ENCODE measurements at places on chromosomes 2 and 18.

DNA sequence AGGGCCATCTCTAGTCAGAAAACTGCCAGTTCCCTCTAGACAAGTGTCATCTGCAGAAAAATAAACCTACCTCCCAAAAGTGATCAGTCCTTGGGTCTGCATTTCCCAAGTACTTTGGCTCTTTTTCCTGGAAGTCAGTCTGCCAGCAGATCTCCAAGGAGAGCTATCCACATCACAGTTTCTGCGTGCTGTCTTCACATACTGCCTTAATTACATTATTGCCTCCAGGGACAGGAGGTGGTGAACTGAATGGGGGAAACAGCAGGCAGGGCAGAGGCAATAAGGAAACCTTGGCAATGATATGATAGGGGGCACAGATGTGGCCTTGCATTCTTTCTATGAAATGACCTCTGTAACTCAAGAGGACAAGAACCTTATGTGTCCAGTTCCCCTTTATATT lies 105.9 kb upstream of the SIX2 start:
- no peak for DNase-seq

- no peak for DNase-seq
These were observed 112.0 kb downstream of the EXOC6B start for GRCh38 chr2:72713857-72714256.

DNA sequence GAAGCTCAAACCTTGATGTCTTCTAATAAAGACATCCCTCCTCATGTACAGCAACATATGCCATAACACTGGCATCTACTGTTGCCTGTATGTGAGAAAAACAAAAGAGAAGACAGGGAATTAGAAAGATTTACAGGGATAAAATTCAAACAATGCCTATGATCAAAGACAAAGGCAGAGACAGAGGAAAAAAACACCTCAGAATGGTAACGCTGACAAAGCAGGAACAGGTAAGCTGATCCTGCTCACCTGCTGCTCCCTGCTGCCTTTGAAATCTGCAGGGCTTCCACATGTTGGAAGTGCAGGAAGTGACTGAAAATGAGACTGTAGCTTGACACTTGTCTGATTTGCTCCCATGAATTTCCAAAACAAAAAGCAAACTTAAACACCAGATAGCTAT lies 90.2 kb upstream of the DNAJC10 start:
- no peak for DNase-seq

DNA sequence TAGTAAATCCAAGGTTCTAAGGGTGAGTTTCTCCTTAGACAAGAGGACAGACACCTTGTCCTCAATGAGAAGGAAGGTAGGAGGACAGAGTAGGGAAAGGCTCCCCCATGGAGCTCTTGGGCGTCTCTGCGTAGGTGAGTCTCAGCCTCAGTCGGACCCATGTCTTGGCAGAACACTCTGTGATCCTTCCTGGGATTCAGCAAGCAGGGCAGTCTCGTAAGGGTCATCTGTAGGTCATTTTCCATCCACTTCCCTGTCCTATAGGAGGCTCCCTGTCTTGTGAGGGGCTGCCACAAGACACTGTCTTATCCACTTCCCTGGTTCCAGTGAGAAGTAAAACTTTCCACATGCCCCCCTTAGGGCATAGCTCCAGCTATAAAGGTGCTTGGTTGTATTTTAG lies 122.6 kb upstream of the TWIST2 start:
- no peak for DNase-seq

- no peak for DNase-seq
These were observed 205.7 kb downstream of the SOCS6 start for GRCh38 chr18:70494524-70494923.

DNA sequence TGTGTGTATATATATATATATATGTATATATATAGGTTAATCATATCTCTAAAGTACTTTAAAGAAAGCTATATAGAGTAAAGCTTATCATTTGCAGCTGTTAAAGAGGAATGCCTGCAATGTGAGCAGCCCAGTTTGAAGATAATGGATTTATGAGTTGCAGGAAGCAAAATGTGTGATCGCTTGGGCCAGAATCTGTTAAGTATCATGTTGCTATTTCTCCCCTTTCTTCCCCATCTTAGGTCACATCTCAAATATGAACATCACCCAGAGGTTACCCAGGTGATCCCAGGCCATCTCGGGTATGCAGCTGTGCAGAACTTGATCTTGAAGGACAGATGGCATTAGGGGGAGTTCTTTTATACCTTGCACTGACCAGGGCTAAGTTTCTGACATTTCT lies 316.5 kb downstream of the MTX2 start:
- no peak for DNase-seq

GRCh38 chr18:23900994-23901393 lies 113.6 kb upstream of the TTC39C start:
- DNase-seq = no peak

DNA sequence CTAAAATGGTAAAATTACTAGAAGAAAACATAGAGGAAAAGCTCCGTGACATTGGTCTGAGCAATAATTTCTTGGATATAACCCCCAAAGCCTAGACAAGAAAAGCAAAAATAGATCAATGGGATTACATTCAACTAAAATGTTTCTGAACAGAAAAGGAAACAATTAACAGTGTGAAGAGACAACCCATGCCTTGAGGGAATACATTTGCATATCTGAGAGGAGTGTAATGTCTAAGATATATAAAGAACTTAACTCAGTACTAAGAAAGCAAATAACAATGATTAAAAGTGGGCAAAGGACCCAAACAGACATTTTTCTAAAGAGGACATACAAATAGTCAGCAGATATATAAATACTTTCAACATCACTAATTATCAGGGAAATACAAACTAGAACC lies 206.2 kb downstream of the VAPA start:
- DNase-seq = no peak

DNA sequence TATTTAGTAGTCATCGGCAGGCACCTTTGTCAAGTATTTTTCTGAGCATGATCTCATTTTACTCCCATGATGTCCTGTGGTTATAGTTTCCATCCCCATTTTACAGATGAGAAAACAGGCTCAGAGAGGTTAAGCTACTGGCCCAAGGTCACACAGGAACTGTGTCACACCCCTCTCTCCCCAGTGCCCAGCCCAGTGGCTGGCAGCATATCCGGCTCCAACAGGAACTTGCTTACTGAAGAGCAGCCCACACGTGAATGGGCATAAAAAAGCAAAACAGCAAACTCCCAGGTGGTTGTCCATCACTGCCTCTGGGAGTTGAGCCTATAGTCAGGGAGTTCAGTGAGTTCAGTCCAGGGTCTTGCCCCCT lies 8.3 kb upstream of the KLF11 start:
- DNase-seq = no peak

GRCh38 chr2:28506112-28506910 lies 10.5 kb downstream of the PLB1 start:
- DNase-seq = no peak

DNA sequence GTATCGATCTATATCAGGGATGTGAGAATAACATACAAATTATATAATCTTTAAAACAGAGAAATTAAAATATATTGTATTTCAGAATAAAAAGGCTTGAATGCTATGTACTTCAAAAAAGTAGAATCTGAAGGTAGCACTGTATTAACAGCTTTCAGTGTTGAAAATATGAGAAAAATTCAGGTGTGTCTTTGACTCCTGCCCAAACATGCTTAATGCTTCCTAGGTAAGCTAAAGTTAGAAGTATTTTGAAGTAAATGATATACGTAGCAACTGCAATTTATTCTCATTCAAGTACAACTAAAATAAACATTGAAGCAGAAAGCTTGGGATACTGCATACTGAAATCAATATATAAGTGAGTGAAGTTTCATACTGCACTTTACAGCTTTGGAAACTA lies 1082.0 kb upstream of the ACVR2A start:
- no peak for DNase-seq

- no peak for DNase-seq
These were observed 22.3 kb downstream of the SLC35F5 start for GRCh38 chr2:113734185-113734584.

DNA sequence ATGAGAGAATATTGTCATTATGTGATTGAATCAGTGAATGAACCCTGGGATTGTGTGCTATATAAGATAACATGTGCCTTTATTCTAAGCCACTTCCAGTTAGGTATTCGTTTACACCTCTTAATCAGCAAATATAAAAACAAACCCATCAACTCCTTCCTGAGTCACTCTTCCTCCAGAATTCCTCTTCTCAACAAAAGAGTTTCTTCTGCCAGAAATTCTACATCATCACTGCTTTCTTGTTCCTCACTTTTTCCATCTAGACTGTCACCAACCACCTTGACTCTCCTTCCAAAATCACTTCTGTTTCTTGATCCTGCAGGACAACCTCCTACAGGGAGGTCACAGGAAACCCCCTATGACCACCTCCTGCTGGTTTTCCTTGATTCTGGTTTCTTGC lies 261.4 kb downstream of the CYP26B1 start:
- DNase-seq = no peak

GRCh38 chr2:168211664-168212163 lies 35.7 kb downstream of the STK39 start:
- no peak for DNase-seq

GRCh38 chr2:213021971-213022899 lies 129.2 kb downstream of the IKZF2 start:
- no peak for DNase-seq

DNA sequence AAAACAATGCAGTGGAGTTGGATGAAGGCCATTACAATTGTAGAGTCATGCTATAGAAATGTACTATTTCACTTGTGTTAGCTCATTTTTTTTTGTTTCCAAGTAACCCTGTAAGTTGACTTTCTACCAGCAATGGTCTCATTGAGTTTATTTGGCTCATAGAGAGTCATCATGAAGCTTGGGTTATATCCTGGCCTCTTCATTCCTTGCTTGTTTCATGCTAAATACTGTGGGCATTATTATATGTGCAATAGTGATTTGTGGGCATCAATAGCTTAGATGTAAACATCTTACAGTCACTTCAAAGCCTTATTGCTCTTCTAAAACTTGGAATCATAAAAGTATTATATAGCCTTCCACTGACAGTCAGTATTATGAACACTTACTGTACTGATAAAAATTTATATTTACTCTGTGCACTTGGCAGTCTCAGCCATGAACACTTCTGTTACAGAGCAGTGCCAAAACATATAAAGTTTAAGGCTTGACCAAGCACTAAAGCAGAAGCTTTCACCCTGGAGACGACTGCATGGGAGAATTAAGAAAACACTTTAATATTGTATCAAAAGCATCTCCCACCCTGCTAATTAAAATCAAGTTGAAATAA lies 751.2 kb downstream of the SATB2 start:
- no peak for DNase-seq

DNA sequence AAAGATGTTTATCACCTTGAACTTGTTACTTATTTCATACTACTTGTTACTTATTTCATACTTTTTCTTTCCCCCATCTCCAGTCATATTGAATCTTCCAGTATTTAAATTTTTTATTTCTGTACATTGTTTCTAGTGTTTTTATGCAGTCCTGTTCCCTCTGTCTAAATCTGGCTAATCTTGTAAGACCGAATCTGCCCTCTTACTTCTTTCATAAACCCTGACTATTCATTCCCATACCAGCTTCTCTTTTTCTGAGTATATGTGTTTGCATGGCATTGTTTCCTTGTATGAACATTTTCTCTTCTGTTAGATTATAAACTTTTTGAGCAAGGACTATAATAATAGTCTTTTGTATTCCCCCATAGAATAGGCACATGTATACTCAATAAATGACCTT lies 131.7 kb downstream of the TAF4B start:
- DNase-seq = no peak

- DNase-seq = no peak
These were observed 111.4 kb downstream of the FEZ2 start for GRCh38 chr2:36486521-36487044.

DNA sequence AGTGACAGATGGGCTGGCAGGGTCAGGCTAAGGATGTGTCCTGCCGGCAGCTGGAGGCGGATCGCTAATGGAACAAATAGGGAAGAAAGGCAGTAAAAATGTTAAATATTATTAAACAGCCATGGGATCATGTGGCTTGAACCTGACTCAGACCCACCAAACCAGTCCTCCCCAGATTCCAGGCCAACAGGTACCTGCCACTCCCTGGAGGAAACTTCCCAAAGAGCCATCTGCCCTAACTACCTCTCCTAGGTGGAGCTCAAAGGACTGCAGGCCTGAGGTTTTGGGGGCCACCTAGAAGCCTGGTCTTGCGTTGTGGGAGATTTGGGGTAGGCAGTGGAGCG lies 34.3 kb downstream of the CIB4 start:
- no peak for DNase-seq

- no peak for DNase-seq
These were observed at the start of gene EPB41L3 for GRCh38 chr18:5543773-5544389. Gene EPB41L3, minus strand, starts transcription at chr18:5543997. Its CDS starts 54,814 bp downstream, at chr18:5489183.

- no peak for DNase-seq
These were observed 370.4 kb downstream of the XIRP2 start for GRCh38 chr2:167258712-167259111.

DNA sequence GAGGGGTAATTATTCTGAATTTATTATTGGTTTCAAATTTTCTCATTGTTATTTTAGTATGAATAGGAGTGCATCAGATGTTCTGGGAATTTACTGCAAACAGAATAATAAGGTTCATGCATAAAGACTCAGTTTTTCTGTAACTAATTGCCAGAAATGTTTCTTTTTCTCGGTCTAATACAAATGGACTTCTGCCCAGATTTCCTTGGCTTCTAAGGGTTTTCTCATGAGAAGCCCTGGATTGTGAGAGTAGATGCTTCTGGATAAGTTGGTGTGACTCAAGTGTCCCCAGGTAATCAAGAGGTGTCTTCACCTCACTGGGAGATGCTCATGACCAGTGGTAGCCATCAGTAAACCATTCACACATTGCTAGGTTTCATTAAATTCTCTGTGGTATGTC lies 78.5 kb downstream of the CCDC85A start:
- no peak for DNase-seq

- DNase-seq = no peak
These were observed 132.0 kb downstream of the SNTG2 start for GRCh38 chr2:1082456-1083205.

DNA sequence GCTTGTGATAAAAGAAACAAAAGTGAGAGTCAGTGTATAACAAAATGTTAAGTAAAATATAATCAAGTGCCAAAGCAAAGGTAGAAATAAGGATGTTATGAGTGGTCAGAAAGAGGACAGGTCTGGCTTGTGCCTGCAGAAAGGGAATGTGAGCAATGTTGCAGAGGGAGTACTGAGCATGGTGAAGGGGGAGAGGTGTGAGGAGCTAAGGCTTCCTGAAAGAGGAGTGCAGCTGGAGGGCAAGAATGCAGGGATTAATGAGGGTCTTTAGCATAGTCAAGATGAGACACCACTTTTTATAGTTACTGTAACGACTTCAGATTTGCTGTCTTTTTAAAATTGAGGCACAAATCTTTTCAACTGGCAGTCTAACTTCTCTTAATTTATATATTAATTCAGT lies 22.0 kb upstream of the FIGN start:
- DNase-seq = no peak

DNA sequence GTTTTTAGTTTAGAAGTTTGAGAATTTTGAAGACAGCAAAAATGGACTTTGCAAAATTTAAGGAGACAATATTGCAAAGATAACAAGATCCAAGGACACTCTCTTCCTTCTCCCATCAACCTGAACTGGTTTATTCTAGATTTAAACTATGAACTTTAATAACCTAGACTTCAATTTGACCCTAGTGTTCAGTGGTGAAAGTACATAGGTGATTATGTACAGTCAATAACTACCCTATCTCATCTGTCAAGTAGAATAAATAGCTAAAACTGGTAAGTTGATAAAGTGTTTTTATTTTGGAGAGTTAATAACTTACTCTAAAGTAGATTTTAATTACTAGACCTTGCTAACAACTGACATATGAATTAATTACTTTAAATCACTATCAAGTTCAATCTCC lies 52.9 kb upstream of the NFE2L2 start:
- DNase-seq = no peak
